Hindlimb muscle (tissue), 1 donor: ENCODE measurements at places on chromosomes 16 and 17.
A peak's percentile ranks its signal among the peaks of the same experiment; 100 is the strongest.

DNA sequence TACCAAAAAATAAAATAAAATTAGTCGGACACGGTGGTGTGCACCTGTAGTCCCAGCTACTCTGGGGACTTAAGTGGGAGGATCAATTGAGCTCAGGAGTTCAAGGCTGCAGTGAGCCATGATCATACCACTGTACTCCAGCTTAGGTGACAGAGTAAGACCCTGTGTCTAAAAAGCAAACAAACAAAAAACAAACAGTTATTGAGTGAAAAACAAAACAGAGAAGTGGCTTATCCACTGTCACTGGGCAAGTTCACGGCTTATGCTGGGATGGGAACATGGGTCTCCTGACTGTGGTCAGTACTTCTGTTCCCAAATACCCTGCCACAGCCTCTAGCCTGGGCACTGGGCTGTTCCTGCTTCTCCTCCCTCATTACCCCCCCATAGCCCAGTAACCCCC is 9.5 kb upstream of the GRN start:
- DNase-seq = no peak

- DNase-seq = no peak
These were observed 50.0 kb downstream of the DNAH2 start for GRCh38 chr17:7767405-7768021.

DNA sequence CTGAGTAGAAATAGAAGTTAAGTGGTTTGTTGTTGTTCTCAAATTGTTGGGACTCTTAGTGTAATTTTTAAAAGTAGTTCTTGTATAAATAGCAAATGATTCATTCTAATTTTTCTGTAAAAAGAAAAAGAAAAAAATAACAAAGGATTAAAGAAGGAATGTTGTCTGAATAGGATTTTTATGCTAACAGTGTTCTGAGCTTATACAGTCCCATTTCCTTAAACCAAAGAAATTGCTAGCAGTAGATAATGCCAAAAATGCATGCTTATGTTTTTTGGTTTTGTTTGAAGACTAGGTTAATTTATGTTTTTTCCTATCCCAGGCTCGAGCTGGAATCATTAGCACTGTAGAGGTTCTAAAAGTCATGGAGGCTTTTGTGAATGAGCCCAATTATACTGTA is 44.7 kb upstream of the KPNB1 start:
- DNase-seq = no peak

DNA sequence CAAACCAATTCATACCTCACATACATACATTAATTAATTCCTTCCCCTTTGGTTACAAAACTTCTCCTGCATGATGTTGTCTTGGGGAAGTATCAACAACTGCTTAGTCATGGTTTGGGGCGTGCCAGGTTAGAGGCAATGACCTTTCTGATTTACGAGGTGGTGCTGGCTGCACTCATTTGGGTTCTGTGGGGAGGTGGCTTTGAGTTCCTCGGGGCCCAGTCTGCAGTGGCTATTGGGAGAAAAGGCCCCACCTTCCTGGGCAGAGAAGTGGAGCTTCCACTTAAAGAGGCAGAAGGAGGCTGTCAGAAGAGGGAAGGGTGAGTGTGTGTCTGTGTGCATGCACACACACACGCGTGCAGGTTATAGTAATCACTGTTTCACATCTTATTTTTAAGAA is 10.2 kb upstream of the ETV4 start:
- no peak for DNase-seq

- DNase-seq = peak; percentile 71
These were observed 13.2 kb upstream of the AURKB start for GRCh38 chr17:8223356-8224126.

DNA sequence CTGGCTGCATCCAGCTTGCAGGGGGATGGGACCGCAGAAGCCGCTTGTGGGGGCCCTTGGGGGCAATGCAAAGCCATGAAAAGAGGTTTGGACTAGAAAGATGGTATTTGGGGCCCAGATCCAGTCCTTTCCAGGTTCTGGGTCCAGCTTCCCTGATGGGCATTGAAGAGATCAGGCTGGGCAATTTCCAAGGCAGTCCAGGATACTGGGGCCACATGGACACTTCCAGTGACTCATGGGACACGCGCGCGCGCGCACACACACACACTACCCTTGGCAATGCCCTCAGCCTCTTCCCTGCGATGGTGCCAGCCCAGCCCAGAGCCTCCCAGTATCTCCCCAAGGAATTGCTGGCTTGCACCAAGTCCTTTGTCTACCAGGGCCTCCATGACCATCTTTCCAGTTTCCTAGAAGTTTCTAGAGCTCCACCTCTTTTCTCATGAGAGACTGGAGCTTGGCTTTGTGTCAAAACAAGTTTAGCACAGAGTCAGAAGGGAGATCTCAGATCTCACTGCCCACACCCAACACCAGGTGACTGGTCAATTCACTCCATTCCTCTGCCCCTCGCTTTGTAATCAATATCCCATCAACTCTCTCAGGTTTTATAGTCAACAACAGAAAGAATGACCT is 44.3 kb downstream of the WNT3 start:
- no peak for DNase-seq

DNA sequence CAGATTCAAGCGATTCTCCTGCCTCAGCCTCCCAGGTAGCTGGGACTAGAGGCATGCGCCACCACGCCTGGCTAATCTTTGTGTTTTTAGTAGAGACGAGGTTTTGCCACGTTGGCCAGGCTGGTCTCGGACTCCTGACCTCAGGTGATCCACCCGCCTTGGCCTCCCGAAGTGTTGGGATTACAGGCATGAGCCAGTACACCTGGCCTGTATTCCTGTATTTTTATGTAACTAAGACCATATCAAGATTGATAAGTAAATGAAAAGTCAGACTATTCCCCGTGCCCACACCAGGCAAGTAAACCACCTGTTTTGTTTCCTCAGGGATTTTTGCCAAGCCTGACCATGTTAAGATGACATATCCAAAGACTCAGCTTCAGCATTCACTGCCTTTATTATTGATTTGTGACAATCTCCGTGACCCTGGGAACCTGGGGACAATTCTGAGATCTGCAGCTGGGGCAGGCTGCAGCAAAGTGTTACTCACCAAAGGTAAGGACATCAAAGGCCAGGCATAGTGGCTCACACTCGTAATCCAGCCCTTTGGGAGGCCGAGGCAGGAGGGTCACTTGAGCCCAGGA is 5.6 kb downstream of the MRM3 start:
- DNase-seq = no peak

- DNase-seq = no peak
These were observed at the start of gene EVI2B for GRCh38 chr17:31313982-31314781. EVI2B (minus strand) TSS chr17:31314054; CDS start chr17:31305609, 8,445 bp downstream.

DNA sequence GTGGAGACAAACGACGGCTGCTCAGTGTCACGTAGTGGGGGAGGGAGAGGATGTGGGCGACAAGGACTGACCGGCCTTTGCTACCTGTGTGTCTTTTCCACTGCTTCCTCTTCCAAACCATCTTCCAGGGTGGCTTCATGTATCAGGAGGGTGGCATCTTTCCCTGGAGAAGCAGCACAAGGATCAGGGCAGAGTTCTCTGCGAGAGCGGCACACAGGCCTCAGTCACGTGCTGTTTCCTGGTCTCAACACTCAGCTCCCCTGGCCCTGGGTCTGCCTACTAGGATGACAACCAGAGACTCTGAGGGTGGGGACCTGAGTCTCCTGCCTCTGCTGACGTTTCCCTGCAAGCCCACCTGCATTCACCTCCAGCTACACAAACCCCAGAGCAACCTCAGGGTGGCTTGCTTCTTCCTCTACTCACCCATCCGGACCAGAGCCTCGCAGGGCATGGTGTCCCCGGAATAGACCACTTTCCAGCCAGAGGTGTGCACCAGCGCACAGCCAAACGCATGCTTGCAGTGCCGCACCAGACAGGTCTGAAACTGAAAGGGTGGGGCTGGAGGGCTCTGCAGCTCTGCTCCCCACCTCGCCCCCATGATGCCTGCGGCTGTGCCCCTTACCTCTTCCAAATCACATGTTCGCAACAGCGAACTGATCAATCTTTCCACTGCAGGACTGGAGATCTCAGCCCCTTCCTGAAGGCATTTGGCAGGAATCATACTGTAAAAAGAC is 23.3 kb downstream of the ELAC2 start:
- DNase-seq = no peak

GRCh38 chr16:30185683-30186421 is 2.5 kb downstream of the CORO1A start:
- no peak for DNase-seq

- no peak for DNase-seq
These were observed 13.5 kb upstream of the ERCC4 start for GRCh38 chr16:13906168-13907089.

- DNase-seq = no peak
These were observed 188.4 kb upstream of the NLRP1 start for GRCh38 chr17:5772720-5773119.

GRCh38 chr17:14094676-14095601 is 25.6 kb downstream of the COX10 start:
- no peak for DNase-seq

GRCh38 chr16:72458035-72458434 is 286.1 kb upstream of the PMFBP1 start:
- DNase-seq = no peak

GRCh38 chr17:34874478-34874877 is 86.8 kb downstream of the CCT6B start:
- no peak for DNase-seq

- DNase-seq = no peak
These were observed 4.6 kb upstream of the MFSD6L start for GRCh38 chr17:8803531-8804420.

DNA sequence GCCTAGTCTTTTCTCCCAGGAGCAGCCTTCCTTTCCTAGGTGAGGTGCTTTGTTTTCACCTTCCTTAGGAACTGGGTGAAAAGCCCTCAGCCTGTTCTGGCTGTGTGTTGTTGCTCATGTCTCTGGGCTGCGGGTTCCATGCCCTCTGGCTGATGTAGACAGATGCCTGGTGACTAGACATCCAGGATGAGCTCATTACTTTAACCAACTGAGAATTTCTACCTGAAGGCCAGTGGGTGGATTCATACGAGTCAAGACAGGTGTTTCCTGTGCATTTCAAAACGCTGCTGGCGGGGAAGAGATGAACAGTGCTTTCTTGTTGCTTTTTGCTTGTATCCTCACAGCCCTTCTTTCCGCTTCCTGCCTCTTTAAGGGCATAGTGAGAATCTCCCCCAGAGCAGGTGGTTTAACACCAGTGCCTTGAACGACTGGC is 22.3 kb downstream of the SAP30BP start:
- DNase-seq = no peak

DNA sequence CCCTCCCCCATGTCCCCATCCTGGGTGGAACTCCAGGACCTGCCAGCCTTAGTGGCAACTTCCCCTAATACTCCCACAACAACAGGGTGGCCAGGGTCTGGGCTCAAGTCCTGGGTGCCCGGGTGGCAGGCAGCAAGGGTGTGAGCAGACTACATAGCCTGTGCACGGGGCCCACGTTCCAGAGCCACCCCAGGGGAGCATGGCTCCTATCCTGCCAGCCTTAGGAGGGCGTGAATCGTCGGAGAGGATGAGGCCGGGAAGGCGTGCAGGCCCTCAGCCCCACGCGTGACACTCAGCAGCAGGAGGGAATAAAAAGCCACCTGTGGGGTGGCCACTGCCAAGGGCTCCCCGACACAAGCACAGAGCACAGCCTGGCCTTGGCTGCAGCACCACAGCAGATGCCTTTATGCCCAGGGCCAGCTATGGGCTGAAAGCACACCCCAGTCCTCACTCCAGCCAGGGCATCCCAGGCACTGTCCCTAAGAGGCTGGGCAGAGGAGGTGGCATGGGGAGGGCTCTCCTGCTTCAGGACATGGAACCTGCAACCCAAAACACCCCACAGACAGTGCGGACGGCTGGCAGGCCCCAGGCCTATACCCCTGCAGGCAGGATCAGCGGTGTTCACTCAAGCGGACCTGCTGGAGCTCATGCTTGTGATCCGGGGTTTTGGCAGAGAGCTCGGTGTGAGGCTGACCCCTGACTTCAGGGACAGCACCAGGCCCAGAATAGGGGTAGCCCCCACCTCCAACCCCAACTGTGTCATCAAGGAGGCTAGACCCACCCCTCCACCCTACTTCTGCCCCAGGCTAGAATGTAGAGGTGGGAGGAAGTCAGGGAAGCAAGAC is 2.7 kb downstream of the BCAR1 start:
- DNase-seq = no peak

GRCh38 chr17:20141198-20141972 is 132.2 kb downstream of the SPECC1 start:
- no peak for DNase-seq

DNA sequence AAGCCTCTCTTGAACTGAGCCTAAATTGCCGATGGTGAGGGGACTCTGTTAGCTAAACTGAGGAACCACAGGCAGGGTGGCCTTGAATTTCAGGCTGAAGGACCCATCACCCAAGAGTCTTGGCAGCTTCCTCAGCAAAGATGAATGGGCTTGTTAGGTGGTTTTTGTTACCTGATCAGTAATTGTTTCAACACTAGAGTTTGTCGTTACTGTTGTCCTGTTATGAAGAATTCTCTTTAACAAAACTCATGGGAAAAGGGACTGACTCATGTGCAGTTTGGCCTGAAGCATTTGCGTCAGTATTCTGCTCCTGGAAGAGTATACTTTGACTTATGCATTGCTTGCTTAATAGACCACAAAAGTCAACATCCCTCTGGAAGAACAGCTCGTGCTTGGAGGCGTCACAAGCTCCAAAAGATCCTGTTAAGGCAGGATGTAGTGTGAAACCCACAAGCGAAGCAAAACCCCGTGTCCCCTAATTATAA is 206.0 kb downstream of the IRX3 start:
- DNase-seq = no peak

DNA sequence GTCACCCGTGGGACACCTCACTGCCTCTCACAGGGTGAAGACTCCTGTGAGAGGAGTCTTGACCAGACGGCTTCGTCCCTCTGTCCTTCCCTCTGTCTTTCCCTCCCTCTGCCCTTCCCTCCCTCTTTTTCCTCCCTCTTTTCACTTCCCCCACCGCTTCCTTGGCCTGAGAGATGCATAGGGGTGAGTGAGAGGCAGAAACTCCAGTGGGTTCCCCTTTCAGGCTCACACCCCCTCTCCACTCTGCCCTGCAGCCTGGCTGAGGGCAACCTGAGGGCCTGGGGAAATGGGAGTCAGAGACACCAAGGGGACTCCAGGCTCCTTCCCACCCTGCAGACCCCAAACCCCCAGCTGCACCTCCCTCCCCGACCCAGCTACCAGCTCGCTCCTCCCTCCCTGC is 14.6 kb upstream of the KRT17 start:
- no peak for DNase-seq

DNA sequence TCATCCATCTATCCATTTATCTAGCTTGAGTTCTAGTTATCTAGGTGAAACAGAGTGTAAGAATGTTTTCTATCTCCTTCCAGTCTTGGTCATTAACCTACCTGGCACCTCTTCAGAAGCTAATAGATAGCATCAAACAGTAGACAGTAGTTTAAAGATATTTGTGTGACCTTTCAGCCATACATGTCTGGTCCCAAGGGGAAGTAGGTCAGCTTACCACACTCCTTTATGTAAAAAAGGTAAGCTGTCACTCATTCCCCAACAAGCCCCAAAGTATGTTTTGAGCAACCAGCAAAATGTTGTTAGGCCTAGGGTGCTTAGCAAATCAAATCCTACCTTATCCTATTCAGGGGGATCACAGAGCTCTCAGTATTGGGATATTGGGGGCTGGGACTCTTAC is 3.5 kb downstream of the KRT33B start:
- no peak for DNase-seq
